ENCODE measurements at places on chromosomes 4 and X.

DNA sequence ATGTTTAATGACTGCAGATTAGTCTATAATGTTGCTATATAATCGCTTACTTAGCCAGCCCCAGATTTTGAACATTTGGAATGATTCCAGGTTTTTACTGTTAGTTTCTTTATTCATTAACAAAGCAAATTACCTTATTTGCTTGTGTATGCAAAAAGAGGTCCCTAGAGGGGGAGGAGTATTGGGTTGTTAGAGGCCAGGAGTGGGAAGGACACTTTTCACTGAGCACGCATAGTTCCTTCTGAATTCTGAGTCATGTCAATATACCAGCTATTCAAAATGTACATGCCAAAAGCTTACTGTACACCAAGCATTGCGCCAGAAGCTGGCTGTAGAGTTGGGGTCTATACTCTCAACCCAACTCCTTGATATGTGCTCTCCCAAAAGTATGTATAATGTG is 5.1 kb upstream of the DGAT2L6 start:
- no peak for DNase-seq

- no peak for DNase-seq
Observed at GRCh38 chr4:51868449-51868847, 25.5 kb downstream of the DCUN1D4 start.

GRCh38 chr4:141977433-141977832 is 341.1 kb downstream of the IL15 start:
- no peak for DNase-seq

GRCh38 chr4:182502064-182502463 is 258.9 kb downstream of the TENM3 start:
- DNase-seq: no peak

DNA sequence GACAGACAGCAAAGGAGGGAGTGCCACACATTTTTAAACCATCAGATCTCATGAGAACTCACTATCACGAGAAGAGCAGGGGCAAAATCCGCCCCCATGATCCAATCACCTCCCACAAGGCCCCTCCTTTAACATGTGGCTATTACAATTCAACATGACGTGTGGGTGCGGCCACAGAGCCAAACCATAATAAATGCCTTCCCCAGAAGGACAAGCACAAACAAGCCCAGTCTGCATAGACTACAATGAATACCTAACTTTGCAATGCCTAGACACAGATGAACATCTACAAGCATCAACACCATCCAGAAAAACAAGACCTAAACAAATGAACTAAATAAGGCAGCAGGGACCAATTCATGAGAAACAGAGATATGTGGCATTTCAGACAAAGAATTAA is 12.3 kb downstream of the ETDA start:
- DNase-seq: no peak

DNA sequence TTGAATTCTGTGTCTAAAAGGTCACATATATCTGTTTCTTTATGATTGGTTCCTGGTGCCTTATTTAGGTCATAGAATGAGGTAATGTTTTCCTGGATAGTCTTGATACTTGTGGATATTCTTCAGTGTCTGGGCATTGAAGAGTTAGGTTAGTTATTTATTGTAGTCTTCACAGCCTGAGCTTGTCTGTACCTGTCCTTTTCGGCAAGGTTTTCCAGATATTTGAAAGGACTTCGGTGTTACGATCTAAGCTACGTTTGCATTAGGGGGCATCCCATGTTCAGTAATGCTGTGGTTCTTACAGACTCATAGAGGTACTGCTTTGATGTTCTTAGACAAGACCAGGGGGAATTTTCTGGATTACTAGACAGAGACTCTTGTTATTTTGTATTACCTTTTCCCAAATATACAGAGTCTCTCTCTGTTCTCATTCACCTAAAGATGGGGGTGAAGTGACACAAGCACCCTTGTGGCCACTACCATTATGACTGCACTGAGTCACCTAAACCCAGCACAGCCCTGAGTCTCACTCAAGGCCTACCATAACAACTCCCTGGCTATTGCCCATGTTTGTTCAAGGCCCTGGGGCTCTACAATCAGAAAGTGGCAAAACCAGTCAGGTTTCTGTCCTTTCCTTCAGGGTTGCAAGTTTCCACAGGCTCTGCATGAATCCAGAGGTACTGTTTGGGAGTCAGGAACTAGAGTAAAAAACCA is 30.1 kb upstream of the CYSLTR1 start:
- no peak for DNase-seq

- DNase-seq: no peak
Observed at GRCh38 chrX:153333266-153333665, 687 bp upstream of the ZNF275 start.

DNA sequence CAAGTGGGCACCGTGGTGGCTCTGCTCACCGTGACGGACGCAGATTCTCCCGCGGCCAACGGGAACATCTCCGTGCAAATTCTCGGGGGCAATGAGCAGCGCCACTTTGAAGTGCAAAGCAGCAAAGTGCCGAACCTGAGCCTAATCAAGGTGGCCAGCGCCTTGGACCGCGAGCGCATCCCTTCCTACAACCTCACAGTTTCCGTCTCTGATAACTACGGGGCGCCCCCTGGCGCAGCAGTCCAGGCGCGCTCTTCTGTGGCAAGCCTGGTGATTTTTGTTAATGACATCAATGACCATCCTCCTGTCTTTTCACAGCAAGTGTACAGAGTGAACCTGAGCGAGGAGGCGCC is 2.7 kb downstream of the FAT4 start:
- DNase-seq: peak; percentile 47

- DNase-seq: no peak
Observed at GRCh38 chr4:1030559-1030958, 19.1 kb downstream of the FGFRL1 start.

- no peak for DNase-seq
Observed at GRCh38 chrX:49291615-49292337, 11.7 kb upstream of the GAGE10 start.

DNA sequence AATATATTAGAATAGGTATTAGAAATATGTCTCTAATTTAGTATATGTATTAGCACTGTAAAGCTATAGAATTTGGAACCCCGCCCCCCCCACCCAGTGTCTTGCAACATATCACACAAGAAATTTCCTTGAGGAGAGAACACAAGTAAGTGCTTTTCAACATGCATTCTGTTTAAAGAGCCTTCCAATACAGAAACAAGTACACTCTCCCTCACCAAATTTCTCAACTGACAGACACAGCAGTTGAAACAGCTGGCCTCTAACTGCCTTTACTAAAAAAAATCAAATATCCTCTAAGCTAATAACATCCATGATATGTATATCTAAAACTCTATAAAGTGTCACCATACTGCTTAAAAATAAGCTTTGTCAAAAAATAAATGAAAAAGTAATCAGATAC is 12.4 kb downstream of the CAMK2D start:
- DNase-seq: no peak

GRCh38 chr4:112853662-112854256 is 195.7 kb upstream of the ANK2 start:
- DNase-seq: no peak

GRCh38 chr4:156388826-156389225 is 435.2 kb upstream of the CTSO start:
- no peak for DNase-seq

- DNase-seq: no peak
Observed at GRCh38 chr4:66991521-66991920, 553.8 kb downstream of the CENPC start.

GRCh38 chrX:69323786-69324720 is 158.8 kb upstream of the PJA1 start:
- no peak for DNase-seq

GRCh38 chrX:43656005-43656494 is at the start of gene MAOA:
Gene MAOA, plus strand, starts transcription at chrX:43656299. Its CDS starts 43 bp downstream, at chrX:43656342.
- no peak for DNase-seq

- DNase-seq: peak; percentile 7
Observed at GRCh38 chr4:1097553-1097952, 15.8 kb downstream of the RNF212 start.

DNA sequence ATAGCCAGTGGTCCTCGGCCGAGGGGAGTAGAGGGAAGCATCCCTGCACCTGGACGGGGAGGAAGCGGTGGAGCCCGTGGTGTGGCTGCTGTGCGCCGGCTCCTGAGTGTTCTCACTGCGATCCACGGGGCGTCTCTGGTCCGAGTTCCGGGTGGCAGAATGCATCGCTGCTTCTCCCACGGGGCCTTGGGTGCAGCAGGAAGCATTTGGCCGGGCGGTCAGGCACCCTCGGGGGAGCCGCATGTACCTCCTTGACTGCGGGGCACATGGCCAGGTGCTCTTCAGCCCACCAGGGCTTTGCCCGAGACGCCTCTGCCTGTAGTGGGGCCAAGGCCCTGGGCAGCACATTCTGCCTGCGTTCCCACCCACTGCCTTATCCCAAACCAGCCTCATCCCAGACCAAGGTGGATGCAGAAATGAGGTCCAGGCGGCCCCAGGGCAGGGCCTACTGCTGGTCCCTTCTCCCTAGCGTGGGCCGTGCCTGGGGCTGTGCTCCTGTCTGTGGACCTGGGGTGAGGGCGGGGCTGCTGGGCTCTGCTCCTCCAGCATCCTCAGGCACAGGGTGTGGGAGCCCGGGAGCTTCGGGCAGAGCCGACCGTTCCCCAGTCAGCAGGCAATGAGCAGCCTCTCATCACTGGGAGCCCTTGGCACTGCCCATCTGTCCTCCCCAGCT is 27.5 kb downstream of the NKX1-1 start:
- no peak for DNase-seq

GRCh38 chrX:111567542-111568255 is 56.3 kb downstream of the SERTM2 start:
- no peak for DNase-seq

DNA sequence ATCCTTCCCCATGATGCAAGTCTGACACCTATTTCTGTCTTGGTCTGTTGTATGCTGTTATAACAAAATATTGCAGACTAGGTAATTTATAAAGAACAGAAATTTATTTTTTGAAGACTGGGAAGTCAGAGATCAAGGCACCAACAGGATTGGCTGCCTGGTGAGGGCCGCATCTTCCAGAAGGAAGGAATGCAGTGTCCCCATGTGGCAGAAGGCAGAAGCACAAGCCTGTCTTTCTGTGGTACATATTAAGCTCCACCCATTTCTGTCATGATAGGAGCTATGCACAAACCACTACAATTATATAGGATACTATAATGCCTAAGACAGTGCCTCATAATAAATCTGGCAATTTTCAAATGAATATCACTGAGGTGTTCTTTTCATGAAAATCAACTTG is 502.3 kb upstream of the DIAPH2 start:
- DNase-seq: no peak

DNA sequence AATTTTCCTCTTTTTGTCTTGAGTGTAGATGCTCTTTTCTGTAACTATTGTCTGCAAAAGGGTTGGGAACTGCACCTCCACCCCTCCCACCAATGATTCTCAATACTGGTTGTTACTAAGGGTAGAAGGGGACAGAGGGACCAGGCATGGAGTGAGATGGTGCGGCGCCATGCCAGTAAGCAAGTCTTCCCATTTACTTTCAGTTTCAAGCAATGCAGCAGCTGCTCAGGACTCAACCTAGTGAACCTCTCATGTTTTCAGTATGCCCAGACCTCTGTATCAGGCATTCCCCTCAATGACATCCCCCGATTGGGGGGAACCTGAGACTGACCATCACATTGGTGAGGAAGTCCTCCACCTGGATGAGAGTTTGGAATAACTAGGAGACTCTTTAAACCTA is 41.5 kb downstream of the ZNF81 start:
- DNase-seq: no peak

GRCh38 chr4:88106205-88106604 is 52.2 kb downstream of the ABCG2 start:
- DNase-seq: no peak

GRCh38 chrX:19592952-19593351 is 77.6 kb upstream of the MAP3K15 start:
- no peak for DNase-seq

- DNase-seq: no peak
Observed at GRCh38 chr4:111214371-111214770, 591.5 kb upstream of the PITX2 start.

DNA sequence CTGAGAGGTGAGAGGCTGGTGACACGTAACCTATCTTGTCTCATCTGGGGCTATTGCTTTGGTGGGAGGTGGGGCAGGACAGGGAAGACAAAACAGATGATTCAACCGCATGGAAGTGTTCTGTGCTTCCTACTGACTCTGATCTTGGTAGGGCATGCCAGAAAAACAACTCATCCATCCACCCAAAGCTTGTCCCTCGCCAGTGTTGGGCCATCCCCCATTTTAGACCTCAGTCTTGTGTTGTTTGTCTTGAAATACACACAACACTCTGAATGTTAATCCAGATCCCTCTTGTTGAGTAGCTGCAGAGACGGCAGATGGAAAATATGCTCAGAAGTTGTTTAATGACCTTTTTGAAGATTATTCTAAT is 377 bp downstream of the CHRNA9 start:
- DNase-seq: no peak

DNA sequence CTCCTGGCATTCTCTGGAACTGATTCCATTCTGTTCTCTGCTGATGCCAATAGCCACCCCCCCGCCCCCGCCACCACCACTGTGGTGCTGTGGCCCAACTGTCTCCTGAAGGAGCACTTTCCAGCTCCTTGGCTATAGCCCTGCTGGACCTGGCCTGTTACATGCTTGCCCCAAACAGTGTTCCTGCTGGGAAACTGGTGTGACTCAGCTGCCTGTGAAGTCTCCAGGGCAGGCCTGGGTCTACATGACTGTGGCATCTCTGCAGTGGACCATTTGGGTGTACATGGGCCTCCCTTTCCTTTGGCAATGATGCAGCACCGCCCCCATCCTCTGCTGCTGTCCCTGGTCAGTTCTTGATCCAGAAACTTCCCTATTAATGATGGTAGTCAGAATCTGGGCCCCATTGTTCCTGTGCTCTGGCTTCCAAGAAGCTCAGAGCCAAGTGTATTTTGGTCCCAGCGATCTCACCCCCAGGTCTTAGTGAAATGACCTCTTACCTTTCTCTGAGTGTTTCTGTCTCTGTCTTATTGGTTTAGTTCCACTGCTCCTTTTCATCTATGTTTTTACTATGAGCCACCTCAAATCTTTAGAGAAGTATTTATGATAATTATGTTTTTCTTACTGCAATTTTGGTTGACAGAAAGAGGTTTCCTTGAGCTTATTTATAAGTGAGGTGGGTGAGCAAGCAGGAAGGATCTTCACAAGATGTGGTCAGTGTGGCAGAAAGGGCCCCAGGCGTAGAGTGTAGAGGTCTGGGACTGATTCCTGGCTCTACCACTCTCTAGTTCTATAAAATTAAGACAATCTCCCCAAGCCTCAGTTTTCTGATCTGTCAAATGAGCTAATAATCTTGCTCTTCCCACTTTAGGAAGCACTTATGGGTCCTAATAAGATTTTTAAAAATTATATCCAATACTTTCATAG is 210.7 kb upstream of the EOLA2 start:
- DNase-seq: no peak

GRCh38 chr4:53453385-53453784 is 75.9 kb downstream of the FIP1L1 start:
- no peak for DNase-seq

Measured in mesothelial cell of epicardium (in vitro differentiated cells).